ENCODE measurements at places on chromosomes 3 and 15.

- no peak overlapping the region for H3K27ac ChIP-seq
- DNase-seq: no peak
- H3K4me3 ChIP-seq: no peak overlapping the region
- peaks cover 3% of the 10 kb centered on the region for H3K27me3 ChIP-seq
Observed at GRCh38 chr15:92000709-92001108, 147.2 kb downstream of the SLCO3A1 start.

GRCh38 chr3:167876620-167877281 is 141.2 kb downstream of the SERPINI1 start:
- no peaks in the 10 kb centered on the region for H3K36me3 ChIP-seq
- H3K4me3 ChIP-seq: no peak overlapping the region
- H3K27me3 ChIP-seq: no peaks in the 10 kb centered on the region
- H3K4me1 ChIP-seq: no peaks in the 10 kb centered on the region
- H3K27ac ChIP-seq: no peak overlapping the region

GRCh38 chr3:133928903-133929607 is 33.4 kb upstream of the RAB6B start:
- no peak for DNase-seq
- H3K27me3 ChIP-seq: no peaks in the 10 kb centered on the region
- no peaks in the 10 kb centered on the region for H3K4me1 ChIP-seq

DNA sequence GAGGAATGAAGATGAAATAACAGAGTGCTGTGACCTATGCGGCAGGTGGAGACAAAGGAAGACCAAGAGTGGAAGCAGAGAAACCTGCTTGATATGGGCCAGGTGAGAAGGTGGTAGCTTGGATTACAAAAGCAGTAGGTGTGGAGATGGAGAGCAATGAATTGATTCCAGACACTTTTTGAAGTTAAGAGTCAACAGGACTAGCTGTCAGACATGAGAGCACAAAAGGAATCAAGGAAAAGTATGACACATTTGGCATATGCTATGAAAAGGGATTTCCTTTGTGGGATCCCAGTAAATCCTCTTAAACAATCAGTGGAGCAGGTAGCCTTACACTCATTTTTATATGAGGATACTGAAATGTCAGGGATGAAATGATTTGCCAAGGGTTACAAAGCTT is 160.5 kb downstream of the GREM1 start:
- no peaks in the 10 kb centered on the region for H3K4me1 ChIP-seq
- H3K36me3 ChIP-seq: no peaks in the 10 kb centered on the region
- no peak for DNase-seq
- no peak overlapping the region for H3K27ac ChIP-seq
- H3K27me3 ChIP-seq: peaks cover 7% of the 10 kb centered on the region

DNA sequence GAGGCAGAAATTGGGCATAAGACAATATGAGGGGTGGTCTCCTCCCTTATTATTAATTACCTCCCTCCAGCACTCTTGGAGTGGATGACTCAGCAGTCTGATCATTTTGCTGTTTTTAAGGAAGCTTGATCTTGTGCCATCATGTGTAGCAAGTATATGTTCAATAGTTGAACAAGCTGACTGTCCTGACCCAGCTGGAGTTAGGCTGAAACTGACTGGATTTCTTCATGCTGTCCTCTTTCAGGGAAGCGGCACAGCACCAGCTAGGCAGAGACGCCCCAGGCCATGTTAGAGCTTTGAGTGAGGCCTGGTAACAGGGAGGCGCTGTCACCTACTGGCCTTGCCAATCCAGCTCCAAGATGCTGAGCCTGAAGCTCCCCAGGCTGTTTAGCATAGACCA is 54.4 kb upstream of the KIF23 start:
- H3K27me3 ChIP-seq: no peaks in the 10 kb centered on the region
- H3K36me3 ChIP-seq: no peaks in the 10 kb centered on the region
- no peak for DNase-seq
- no peak overlapping the region for H3K27ac ChIP-seq
- no peak overlapping the region for H3K4me3 ChIP-seq

DNA sequence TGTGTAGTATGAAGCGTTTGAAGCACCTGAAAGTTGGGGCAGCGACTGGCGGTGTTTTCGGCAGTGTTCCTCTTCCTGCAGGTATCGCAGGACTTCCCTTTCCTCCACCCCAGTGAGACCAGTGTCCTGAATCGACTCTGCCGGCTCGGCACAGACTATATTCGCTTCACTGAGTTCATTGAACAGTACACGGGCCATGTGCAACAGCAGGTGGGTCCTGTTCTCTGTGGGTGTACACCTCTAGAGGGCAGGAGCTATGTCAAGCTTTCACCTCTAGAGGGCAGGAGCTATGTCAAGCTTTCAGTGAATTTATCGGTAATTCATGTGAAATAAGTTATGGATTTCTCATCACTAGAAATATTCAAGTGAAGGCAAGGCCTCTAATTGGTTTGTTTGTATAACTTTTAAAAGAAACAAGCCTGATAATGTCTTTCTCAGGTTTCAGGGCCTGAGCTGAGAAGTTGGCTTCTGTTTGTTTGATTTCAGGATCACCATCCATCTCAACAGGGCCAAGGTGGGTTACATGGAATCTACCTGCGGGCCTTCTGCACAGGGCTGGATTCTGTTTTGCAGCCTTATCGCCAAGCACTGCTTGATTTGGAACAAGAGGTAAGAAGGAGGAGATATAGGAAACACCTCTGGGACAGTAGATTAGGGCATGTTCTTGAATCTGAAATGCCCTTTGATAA is 5.3 kb downstream of the TUBGCP4 start:
- DNase-seq: peak; percentile 42
- H3K27me3 ChIP-seq: no peaks in the 10 kb centered on the region
- H3K27ac ChIP-seq: no peak overlapping the region

DNA sequence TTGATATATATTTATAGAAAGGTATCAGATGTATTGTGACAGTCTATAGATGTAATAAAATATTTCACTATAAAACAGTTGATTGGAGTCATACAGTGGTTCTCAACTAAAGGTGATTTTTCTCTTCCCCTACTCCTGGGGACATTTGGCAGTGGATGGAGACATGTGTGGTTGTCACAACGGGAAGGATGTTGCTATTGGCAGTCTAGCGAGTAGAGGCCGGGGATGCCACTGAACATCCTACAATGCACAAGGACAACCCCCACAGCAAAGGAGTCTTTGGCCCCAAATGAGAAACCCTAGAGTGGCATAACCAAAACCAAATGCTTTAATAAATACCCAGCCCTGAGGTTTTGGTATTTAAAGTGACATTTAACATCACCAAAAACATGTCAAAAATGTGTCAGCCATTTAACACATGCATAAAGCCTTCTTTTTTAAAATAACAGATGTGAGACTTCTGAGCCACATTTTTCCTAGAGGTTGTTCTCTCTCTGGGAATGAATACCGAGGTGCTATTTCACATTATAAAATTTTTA is 367.5 kb downstream of the PTPRG start:
- DNase-seq: no peak
- no peaks in the 10 kb centered on the region for H3K27me3 ChIP-seq
- H3K27ac ChIP-seq: no peak overlapping the region
- no peaks in the 10 kb centered on the region for H3K36me3 ChIP-seq

GRCh38 chr3:50260942-50261441 is 8.0 kb upstream of the SEMA3B start:
- H3K27ac ChIP-seq: peak overlapping the region; percentile 52
- peaks cover 24% of the 10 kb centered on the region for H3K36me3 ChIP-seq
- H3K27me3 ChIP-seq: no peaks in the 10 kb centered on the region
- H3K4me3 ChIP-seq: peak overlapping the region; percentile 60
- peaks cover 18% of the 10 kb centered on the region for H3K4me1 ChIP-seq
- no peak for DNase-seq

DNA sequence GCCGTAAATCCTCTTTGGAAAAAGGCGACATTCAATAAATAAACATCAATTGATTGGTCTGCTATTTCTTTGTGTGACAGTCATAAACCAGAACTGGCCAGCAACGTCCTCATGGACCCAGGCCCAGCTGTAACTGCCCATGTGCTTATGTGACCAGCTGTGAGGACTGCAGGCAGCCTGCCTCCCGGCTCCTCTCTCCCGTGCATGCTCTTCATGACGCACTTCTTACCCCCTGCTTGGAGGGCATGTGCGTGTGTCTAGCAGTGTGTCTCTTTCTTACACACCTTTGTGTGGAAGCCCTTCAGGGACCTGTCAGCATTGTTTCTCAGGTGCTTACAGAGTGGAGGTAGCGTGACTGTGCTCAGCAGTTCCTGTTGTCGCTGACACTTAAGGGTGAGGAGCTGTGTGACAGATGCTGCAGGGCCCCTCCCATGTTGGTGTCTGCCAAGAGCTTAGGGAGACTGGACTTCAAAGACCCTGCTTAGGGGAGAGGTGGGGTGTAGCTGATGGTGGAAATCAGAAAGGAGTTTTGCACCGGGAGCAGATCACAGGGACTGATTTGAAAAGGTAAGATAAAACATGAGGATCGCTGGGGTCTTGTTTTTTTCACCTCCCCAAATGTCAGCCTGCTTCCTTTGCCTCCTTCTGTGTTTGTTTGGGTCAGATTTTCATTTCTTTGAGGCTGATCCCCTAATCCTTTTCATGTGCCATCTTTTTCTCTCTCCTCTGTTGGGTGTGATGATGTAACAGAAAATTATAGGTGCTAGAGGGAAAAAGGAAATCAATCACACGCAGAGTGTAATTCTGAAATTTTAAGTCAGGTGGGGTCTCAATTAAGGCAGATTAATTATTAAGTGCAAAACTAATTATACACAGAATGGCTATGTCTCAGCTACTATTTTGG is 2.1 kb downstream of the PODXL2 start:
- no peaks in the 10 kb centered on the region for H3K4me1 ChIP-seq
- H3K4me3 ChIP-seq: no peak overlapping the region
- no peak overlapping the region for H3K27ac ChIP-seq
- DNase-seq: no peak
- no peaks in the 10 kb centered on the region for H3K36me3 ChIP-seq

DNA sequence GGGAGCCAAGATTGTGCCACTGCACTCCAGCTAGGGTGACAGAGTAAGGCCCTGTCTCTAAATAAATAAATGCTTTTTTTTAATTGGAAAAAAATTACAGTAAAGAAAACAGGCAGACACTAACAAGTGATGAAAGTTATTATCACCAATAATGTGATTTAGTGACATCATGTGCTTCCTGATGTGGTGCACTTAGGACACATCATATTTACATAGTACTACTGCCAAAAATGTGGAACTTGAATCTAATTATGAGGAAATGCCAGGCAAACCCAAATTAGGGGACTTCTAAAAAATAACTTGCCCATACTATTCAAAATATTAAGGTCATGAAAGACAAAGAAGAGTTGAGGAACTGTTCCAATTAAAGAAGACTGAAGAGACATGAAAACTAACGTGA is 30.8 kb downstream of the MAP4 start:
- no peaks in the 10 kb centered on the region for H3K27me3 ChIP-seq
- no peaks in the 10 kb centered on the region for H3K4me1 ChIP-seq
- H3K4me3 ChIP-seq: no peak overlapping the region
- H3K36me3 ChIP-seq: no peaks in the 10 kb centered on the region
- no peak for DNase-seq
- no peak overlapping the region for H3K27ac ChIP-seq

GRCh38 chr15:101123222-101123910 is 128.5 kb downstream of the CHSY1 start:
- H3K4me3 ChIP-seq: no peak overlapping the region
- H3K27ac ChIP-seq: no peak overlapping the region
- no peak for DNase-seq
- no peaks in the 10 kb centered on the region for H3K36me3 ChIP-seq
- H3K4me1 ChIP-seq: peaks cover 36% of the 10 kb centered on the region

GRCh38 chr3:50708620-50709019 is 33.9 kb downstream of the DOCK3 start:
- no peaks in the 10 kb centered on the region for H3K27me3 ChIP-seq
- peak; percentile 12 for DNase-seq
- no peaks in the 10 kb centered on the region for H3K4me1 ChIP-seq
- no peak overlapping the region for H3K4me3 ChIP-seq
- no peak overlapping the region for H3K27ac ChIP-seq

- no peak for DNase-seq
- no peaks in the 10 kb centered on the region for H3K4me1 ChIP-seq
- H3K27ac ChIP-seq: no peak overlapping the region
- H3K36me3 ChIP-seq: peaks cover 87% of the 10 kb centered on the region
Observed at GRCh38 chr3:100725935-100726513, 16.7 kb downstream of the TFG start.

DNA sequence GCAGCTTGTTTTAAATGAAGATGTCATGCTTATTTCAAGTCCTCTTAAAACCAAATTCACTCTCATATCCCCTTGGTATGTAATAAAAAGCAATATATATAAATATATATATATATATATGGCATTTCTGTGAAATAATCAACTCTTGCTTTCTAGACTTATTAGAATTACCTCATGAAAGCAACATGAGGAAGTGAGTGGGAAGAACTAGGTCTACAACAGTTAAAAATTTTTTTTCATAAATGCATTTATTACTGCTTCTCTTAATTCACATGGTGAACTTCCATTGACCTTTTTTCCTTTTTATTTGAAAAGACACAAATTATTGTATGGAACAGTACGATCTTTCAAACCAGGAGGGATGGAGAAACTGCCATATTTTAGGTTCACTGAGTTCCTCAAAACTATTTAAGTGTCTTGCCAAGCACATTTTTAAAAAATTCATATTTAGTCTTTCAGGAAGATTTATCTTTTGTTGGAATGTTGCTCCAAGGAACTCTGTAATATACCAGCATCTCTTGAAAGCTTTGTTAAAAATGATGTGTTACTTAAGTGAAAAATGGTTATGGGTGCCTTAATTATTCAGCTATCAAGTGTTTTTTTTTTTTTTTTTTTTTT is 185.2 kb downstream of the GHSR start:
- H3K27me3 ChIP-seq: no peaks in the 10 kb centered on the region
- H3K36me3 ChIP-seq: no peaks in the 10 kb centered on the region
- DNase-seq: no peak
- no peak overlapping the region for H3K4me3 ChIP-seq
- no peaks in the 10 kb centered on the region for H3K4me1 ChIP-seq
- H3K27ac ChIP-seq: no peak overlapping the region

DNA sequence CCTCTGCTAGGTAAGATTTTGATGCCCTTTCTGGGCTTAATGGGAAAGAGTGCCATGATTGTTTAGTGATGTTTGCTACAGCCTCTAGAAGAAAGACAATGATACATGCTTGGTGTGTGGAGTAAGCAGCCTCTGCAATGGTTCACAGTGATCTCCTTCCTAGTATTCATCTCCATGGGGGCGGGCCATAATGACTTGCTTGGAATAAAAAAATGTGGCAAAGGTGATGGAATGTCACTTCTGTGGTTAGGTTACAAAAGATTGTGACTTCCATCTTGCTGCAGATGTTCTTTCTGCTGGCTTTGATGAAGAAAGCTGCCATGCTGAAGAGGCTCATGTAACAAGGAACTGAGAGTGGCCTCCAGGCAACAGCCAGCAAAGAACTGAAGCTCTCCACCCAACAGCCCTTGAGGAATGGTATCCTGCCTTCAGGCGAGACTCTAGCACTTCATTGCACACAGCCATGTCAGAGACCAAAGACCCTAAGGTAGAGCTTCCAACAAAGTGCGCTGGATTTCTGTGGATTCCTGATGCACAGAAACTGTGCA is 139.1 kb upstream of the LRIG1 start:
- H3K4me1 ChIP-seq: no peaks in the 10 kb centered on the region
- no peaks in the 10 kb centered on the region for H3K36me3 ChIP-seq
- H3K27ac ChIP-seq: no peak overlapping the region
- no peak for DNase-seq
